ENCODE measurements at places on chromosomes 7 and 10. TPM values are rescaled to one million over a fixed set of nuclear protein-coding genes. Genes with fewer than 3 reads are reported as not detected.

MYOZ1 gene
- total RNA-seq, result not detected

NSUN6 gene
- total RNA-seq, result 22.8 TPM

GPR141 gene
- total RNA-seq, result not detected

ABLIM1 gene
- total RNA-seq, result 125 TPM

LEP gene
- total RNA-seq, result not detected
